Lung (tissue), 17 donors: ENCODE measurements at places on chromosomes 7 and 10. TPM values are rescaled to one million over a fixed set of nuclear protein-coding genes. Genes with fewer than 3 reads are reported as not detected.

DNA sequence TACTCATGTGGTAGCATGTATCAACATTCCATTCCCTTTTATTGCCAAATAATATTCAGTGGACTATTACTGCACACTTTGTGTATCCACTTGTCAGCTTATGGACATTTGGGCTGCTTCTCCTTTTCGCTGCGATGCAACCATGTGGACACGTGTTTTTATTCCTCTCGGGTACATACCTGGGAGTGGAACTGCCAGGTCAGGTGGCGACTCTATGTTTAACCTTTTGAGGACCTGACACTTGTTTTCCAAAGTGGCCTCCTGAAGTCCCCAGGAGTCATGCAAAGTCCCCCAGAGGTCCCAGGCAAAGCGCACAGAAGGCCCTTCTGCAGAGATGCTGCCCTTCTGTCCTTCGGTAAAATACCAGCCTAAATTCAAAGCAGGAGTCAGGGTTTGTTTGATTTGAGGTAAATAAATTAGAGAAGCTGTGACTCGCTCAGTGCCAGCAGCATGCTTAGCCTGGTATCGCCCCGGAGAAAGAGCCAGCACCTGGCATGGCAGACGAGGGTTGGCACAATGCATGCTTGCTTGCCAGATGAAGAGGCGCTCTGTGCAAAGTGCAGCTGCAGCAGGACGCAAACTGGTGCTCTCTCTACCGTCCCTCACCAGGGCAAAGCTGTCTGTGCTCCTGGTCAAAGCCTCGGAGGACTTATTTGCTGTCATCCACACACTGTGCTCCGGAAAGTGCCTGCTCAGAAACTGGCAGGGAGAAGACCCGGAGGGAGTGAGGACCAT lies 37.8 kb downstream of the HIPK2 start:
- H3K4me1 ChIP-seq: peaks cover 28% of the 10 kb centered on the region
- no peak for DNase-seq
- H3K4me3 ChIP-seq: no peak overlapping the region
- H3K36me3 ChIP-seq: no peaks in the 10 kb centered on the region
- peak overlapping the region; percentile 40 for H3K27ac ChIP-seq

NPY4R gene
- total RNA-seq: 11.6 TPM

DNA sequence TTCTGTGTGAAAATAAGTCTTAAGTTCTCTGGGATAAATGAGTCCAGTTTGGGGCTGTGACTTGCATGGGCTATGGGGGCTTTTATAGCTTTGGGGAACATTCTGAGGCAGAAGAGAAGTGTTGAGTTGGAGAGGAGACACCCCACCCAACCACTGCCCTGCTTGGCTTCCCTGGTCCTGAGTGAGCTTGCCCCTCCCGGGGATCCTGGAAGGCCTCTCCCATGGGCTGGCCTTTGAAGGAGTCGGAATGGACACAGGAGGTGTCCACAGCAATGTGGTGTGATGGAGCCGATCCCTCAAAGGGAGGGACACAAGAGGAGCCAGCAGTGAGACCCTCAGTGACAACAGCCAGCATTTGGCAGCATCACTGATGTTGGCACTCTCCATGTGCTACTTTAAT lies 89.8 kb downstream of the GLRX3 start:
- peaks cover 3% of the 10 kb centered on the region for H3K27me3 ChIP-seq
- no peaks in the 10 kb centered on the region for H3K36me3 ChIP-seq
- H3K4me3 ChIP-seq: no peak overlapping the region
- DNase-seq: no peak

DNA sequence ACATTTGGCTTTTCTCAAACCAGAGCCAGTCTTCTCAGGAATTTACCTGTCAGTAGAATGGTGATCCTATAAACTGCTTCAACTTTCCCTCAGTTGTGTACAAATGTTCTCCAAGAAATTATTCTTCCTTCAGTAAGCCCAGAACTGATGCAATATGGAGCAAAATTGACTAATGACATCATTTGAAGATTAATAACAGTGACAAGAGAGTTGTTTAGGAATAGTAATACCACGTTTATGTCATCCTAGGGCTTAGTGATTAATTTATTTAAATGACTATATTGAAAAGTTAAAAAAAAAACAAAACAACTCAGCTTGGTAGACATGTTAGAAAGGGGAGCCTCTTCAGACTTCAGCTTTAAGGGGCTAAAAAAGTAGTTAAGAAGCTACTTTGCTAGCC lies 933.2 kb downstream of the GATA3 start:
- H3K36me3 ChIP-seq: no peaks in the 10 kb centered on the region
- no peaks in the 10 kb centered on the region for H3K27me3 ChIP-seq
- no peak overlapping the region for H3K27ac ChIP-seq
- no peaks in the 10 kb centered on the region for H3K4me1 ChIP-seq
- no peak overlapping the region for H3K4me3 ChIP-seq

MUC3A gene
- 1.6 TPM for total RNA-seq

PIP gene
- total RNA-seq: 1.5 TPM

TMEM196 gene
- total RNA-seq: 0.06 TPM

DNA sequence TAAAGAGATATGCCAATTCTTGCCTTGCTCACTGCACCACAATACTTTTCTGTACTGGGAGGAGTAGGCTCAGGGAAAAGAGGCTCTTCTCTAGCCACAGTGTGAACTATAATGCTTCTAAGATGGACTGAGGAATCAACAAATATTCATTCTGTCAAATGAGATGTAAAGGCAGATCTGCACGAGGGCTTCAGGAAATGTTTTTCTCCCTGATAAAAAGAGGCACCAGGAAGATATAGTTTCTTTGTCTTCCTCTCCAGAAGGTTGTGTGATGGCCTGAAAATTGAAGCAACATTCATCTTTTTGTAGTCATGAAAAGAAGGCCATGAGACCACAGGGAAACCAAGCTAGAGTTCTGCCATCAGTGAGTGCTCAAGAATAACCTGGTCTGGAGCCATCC lies 79.1 kb upstream of the NME8 start:
- no peaks in the 10 kb centered on the region for H3K27me3 ChIP-seq
- no peak overlapping the region for H3K27ac ChIP-seq
- H3K36me3 ChIP-seq: no peaks in the 10 kb centered on the region

- DNase-seq: peak; percentile 77
- H3K4me3 ChIP-seq: no peak overlapping the region
- H3K4me1 ChIP-seq: no peaks in the 10 kb centered on the region
- no peaks in the 10 kb centered on the region for H3K27me3 ChIP-seq
- no peak overlapping the region for H3K27ac ChIP-seq
These were observed 16.2 kb upstream of the DLD start for GRCh38 chr7:107874605-107875446.

DNA sequence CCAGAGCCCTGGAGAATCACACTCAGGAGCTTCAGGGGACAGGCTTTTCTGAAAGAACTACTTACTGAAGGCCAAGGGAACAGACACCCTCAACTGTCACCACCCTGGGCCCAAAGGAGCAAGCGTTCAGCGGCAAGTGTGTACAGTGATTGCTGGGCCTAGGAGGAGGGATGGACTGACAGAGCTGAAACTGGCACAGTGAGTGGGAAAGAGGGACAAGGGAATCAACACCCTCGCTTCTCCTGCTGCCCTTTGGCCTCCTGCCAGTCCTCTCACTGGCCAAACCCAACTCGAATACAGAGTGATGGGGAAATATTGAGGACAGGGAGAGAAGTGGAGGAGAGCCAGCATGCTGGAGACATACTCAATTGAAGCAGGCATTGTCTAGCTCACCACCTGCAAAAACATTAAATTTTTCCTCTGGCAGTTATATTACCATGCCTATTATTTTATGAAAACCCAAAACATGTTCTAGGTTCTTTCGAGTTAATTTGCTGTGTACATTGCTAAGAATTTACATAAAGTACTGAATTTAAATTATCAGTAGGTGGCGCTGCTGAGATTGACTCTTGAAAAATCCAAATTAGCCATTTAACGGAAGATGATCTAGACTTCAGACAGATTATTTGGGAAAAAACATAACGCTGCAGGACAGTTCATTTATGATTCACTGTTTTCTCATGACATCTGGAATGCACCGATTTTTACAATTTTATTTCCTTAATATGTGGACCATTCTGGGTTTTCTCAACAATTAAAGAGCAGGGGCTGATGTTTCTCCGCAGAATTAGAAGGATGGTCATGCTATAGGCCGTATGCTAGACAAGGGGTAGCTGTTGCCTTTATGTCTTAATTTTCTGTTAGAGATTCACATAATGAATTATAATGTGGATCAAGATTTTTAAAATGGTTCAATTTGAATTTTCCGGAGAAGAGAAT lies 14.7 kb upstream of the TMEM236 start:
- H3K4me1 ChIP-seq: peaks cover 4% of the 10 kb centered on the region
- H3K27ac ChIP-seq: no peak overlapping the region
- DNase-seq: peak; percentile 73
- no peak overlapping the region for H3K4me3 ChIP-seq
- no peaks in the 10 kb centered on the region for H3K36me3 ChIP-seq
- no peaks in the 10 kb centered on the region for H3K27me3 ChIP-seq

MRC1 gene
- 14.0 TPM for total RNA-seq

DNA sequence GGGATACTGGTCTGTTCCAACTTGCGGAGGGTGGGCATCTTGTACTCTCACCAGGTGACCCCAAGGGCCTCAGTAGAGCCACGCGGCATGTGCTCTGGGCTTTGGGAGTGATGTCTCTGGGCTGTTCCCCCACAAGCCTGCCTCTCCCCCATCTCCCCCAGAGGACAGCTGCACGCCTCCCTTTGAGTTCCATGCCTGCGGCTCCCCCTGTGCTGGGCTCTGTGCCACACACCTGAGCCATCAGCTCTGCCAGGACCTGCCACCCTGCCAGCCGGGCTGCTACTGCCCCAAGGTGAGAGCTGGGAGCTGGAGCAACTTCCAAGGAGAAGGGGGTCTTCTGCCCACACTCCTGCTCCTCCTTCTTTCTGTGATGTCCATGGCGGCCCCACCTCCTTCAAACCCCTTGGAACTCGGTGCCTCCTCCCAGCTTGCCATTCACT lies 15.0 kb upstream of the ZNF862 start:
- H3K4me1 ChIP-seq: no peaks in the 10 kb centered on the region
- no peaks in the 10 kb centered on the region for H3K36me3 ChIP-seq
- H3K27ac ChIP-seq: no peak overlapping the region

DNA sequence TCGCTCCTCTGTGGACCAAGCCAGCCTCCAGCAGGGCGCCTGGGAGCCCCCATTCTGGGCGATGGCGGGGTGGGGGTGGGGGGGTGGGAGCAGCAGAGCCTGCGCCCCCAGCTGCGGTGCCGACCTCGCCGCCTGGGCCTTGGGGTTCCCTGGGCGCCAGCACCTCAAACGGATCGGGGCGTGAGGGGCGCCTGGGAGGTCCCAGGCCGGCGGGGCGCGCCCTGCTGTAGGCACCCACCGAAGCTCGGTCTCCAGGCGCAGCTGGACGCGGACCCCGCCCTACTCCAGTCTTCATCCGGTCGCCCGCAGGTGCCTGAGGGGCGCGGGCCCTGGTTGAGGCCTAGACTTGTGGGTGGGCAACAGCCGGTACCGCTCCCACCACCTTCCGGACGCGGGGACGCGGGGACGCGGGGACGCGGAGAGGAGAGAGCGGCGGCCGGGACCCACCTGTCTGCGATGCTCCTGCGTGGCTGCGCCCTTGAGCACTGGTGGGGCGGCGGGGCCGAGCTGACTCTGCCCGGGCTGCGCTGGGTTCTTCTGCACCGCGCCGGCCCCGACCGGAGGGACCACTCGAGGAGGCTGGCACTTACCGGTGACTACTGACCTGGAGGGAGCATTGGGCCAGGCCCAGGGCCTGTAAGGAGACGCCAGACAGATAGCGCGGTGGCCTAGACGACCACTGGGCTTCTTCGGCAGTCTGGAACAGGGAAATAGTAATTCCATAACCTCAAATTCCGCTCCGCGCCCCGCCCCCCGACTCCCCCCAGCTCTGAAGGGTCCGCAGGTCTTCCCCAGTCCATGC lies 5.5 kb upstream of the KCP start:
- no peak for DNase-seq
- H3K27me3 ChIP-seq: peaks cover 5% of the 10 kb centered on the region
- no peaks in the 10 kb centered on the region for H3K36me3 ChIP-seq
- H3K4me1 ChIP-seq: no peaks in the 10 kb centered on the region

CLCN1 gene
- total RNA-seq: 0.18 TPM

DNA sequence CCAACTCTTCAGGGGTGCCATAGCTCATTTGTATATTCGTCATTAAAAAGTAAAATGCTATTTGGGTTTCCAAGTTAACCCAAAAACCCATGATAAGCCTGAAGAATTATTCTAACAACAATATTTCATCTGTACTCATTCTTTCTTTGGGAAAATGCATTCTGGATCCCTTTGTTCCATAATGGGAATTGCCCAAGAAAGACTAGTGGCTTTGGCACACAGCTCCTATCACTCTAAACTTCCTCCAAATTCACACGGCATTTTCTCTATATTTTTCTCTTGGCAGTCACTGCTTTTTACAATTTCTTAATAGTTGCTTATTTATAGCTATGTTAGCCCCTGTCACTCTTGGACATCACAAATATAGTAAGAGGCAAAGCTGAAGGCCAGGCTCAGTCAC lies 29.1 kb downstream of the CHCHD3 start:
- no peak overlapping the region for H3K27ac ChIP-seq
- no peaks in the 10 kb centered on the region for H3K36me3 ChIP-seq
- no peak overlapping the region for H3K4me3 ChIP-seq
- DNase-seq: no peak
- H3K27me3 ChIP-seq: no peaks in the 10 kb centered on the region

ZNF239 gene
- 3.5 TPM for total RNA-seq

- no peaks in the 10 kb centered on the region for H3K27me3 ChIP-seq
- H3K27ac ChIP-seq: no peak overlapping the region
- no peaks in the 10 kb centered on the region for H3K36me3 ChIP-seq
- DNase-seq: no peak
These were observed 215.8 kb downstream of the FOXP2 start for GRCh38 chr7:114630201-114630990.

DNA sequence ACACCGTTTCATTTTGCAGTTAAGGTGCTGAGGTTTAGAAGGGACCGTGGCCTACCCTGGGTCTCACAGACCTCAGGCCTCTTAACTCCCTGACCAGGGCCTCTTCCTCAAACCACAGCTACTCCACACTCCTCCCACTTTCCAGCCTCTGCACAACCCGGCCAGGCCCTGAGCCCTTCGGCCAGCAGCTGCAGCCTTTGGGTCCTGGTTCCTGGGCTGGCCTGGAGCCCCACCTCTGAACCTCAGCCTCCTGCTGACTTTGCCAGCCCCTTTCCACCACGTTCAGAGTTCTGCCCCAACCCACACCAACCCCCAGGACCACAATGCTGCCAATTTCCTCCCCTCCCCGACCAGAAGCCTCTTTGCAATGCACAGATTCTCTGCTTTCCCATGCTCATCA lies 84.1 kb downstream of the VOPP1 start:
- H3K4me1 ChIP-seq: no peaks in the 10 kb centered on the region
- H3K4me3 ChIP-seq: no peak overlapping the region
- peaks cover 29% of the 10 kb centered on the region for H3K36me3 ChIP-seq
- H3K27ac ChIP-seq: no peak overlapping the region
- no peaks in the 10 kb centered on the region for H3K27me3 ChIP-seq

PNLIP gene
- total RNA-seq: not detected

DNA sequence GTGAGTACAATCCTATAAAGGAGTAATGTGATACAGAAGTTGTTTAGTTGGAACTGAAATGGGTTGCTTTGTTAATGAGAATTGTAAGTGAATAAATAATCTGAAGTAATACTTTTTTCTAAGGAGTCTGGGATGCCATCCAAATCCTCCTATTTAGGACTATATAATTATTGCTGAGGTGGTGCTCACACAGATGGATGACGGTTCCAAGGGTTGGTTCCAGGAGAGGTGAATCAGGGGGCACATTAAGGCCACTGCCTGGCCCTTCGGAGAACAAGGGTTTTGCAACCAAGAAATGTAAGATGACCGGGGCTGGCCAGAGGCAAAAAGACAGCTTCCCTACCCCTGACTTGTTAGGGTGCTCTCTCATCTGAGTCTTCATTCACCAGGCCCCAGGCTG lies 352.7 kb downstream of the PHTF2 start:
- H3K4me3 ChIP-seq: no peak overlapping the region
- H3K36me3 ChIP-seq: no peaks in the 10 kb centered on the region
- peaks cover 4% of the 10 kb centered on the region for H3K4me1 ChIP-seq
- H3K27ac ChIP-seq: no peak overlapping the region
